ENCODE measurements at places on chromosomes 4 and X. TPM values are rescaled to one million over a fixed set of nuclear protein-coding genes. Genes with fewer than 3 reads are reported as not detected.

GAGE12G gene
- not detected for total RNA-seq

SMIM31 gene
- total RNA-seq: not detected

TRPC3 gene
- total RNA-seq: 3.9 TPM

ATP7A gene
- 5.5 TPM for total RNA-seq

LAS1L gene
- total RNA-seq: 30.8 TPM

DGAT2L6 gene
- not detected for total RNA-seq

PDGFC gene
- total RNA-seq: 37.5 TPM

CYP4V2 gene
- 4.2 TPM for total RNA-seq

UGT8 gene
- total RNA-seq: 0.17 TPM

RPS6KA6 gene
- total RNA-seq: 0.74 TPM

TMPRSS11D gene
- not detected for total RNA-seq

SPON2 gene
- total RNA-seq: 321 TPM
